ENCODE measurements at places on chromosomes 3 and 15.

GRCh38 chr3:129014148-129014547 is 13.0 kb downstream of the EFCC1 start:
- DNase-seq: no peak

DNA sequence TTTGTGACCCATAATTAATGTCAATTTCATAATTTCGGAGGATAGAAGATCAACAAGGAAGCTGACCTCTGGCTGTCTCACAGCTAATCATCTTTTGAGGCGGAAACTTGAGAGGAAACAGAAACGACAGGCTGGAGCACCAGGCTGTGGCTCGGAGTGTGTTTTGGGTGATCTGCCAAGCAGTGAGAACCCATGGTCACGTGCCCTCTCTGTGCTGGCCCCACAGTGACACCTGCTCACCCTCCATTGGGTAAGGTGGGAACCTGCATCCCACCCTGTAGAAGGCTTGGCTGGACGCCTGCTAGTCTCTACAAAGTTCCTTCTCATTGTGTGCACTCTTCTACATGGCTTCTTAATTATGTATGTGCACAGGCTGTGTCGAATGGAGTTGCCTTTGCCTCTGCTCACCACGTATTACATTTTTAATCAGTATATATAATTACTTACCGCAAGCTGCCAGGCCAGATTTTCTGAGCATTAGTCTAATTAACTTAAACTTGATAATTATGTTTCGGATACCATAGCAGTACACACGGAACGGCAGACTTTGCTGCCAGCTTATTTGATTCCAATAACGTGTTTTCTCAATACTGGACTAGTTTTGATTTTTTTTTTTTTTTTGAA is 719.4 kb upstream of the CFAP20DC start:
- DNase-seq: no peak

DNA sequence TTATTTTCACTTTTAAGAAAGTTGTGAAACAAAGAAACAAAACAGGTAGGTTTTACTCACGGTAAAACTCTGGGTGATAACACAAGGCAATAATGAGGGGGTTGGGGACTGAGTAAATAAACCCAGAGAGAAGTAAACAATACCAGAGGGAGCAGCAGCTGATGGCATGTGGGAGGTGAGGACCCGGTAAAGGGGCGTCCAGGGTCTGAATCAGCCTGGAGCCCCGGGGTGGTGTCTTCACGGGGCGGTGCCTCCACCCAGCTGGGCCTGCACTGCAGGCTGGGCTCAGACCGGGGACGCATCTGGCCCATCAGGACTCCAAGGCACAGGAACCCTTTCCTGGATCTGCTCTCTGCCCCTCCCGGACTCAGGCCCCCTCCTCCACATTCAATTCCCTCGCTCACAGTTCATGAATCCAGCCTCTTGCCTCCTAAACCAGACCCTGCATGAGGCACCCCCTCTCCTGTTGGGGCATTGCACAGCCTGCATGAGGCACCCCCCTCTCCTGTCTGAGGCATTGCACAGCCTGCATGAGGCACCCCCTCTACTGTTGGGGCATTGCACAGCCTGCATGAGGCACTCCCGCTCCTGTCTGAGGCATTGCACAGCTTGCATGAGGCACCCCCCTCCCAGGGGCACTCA is 73.9 kb upstream of the MFGE8 start:
- DNase-seq: no peak

DNA sequence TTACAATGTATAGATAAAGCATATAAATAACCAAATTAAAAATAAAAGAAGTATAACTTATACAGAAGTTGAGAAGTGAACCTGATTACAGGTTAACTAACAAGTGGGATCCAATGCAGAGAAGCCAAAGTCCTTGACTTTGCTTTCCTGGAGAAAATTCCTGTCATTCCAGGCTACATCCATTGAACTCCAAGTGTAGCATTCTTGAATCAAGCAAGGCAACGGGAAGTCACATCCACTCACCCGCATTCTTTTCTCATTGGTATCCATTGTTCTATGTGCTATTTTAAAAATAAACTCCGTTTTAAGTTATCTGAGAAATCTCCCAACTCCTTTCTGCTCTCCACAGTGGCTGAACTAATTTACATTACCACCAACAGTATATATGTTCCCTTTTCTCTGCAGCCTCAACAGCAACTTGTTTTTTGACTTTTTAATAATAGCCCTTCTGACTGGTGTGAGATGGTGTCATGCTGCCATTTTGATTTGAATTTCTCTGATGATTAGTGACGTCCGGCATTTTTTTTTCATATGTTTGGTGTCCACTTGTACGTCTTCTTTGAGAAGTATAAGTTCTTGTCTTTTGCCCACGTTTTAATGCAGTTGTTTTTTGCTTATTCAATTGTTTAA is 534.3 kb downstream of the ROBO1 start:
- DNase-seq: no peak

GRCh38 chr3:44114142-44114541 is 127.5 kb upstream of the TOPAZ1 start:
- no peak for DNase-seq

DNA sequence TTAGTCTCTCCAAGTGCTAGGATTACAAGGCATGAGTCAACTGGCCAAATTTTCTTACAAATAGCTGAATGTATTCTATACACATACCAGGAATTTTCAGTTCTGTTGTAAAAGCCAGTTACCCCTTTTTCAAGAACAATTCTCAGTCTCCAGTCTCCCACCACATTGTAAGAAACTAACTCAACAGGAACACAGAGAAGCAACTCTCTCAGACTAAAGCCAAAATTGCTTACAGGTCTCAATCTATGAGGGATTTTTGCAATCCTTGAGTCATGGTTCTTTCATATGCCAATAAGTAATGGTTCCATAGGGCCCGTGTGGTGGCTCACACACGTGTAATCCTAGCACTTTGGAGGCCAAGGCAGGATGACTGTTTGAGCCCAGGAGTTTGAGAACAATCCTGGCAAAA is 8.5 kb downstream of the IP6K2 start:
- no peak for DNase-seq

DNA sequence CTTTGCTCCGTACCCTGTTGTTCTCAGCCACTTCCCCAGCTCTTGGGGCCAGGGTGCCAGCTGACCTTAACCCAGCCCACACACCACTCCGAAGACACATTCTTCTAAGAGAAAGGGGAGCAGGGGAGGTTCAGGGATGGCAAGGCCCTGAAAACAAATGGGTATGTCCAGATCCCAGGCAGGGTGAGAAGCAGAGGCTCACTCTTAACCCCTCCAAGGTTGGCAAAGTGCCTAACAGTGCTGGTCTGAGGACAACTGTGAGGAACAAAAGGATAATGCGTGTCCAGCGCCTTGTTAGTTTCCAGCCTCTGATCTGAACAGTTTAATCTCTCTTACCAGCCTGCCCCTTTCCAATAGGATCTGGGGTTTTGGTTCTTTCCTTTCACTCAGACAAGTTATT is 1.5 kb downstream of the TMEM44 start:
- no peak for DNase-seq

DNA sequence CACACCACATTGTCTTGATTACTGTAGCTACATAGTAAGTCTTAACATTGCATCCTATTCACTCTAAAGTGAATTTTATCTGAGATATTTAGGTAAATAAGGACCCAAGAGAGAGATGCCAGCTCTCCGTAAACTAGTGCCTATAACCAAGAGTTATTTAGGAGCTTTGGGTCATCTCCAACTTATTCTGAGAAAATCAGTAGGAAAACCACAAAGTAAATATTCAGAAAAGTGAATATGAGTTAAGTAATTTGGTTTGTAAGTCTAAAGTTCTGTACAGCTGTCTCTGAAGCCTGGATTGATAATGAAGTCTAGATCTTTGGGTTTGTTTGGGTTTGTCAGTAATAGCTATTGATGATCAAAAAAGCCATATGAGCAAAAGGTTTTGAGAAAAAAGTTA is 120.0 kb downstream of the FNDC3B start:
- no peak for DNase-seq

DNA sequence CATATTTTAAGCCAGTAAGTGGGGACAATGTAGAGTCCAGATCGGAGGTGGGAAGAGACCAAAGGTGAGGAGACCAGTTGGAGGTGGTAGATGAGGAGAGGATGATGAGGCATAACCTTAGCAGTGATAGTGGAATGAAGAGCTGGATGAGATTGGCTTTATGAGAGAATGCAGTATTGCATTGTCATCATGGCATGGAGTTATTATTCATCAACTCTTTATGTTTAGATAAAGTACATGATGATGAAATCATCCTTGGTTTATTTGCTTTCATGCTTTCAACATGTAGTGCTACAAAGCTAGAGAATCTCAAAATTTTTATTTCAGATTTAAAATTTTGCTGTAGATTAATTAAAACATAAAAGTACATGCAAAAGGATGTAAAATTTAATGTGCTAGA is 64.0 kb downstream of the PPM1L start:
- no peak for DNase-seq

- DNase-seq: no peak
These were observed 54.1 kb downstream of the PLXNA1 start for GRCh38 chr3:127037021-127037400.

DNA sequence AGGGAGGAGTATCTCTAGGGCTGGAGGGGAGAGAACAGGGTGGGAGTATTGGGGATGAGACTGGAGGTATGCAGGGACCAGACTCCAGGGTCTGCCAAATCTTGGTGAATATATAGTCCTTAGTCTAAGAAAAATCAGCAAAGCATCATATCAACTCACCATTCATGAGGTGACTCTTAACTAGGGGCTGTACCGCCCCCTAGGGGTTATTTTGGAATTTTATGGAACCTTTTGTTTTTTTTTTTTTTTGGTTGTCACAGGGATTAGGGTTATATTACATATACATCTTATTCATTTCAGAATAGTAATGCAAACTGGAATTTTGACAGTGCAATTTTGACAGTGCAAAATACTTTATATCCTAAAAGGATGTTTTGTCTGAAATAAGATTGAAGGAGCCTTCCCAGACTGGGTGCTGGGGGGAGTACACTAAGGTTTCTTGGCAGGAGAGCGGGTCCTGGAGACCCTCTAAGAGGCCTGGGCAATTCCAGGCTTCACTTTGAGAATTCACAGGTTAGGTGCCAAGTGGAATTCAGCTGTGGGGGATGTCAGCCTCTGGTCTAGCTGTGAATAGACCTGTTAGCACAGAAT is 7.5 kb downstream of the CMTM7 start:
- DNase-seq: peak; percentile 68

DNA sequence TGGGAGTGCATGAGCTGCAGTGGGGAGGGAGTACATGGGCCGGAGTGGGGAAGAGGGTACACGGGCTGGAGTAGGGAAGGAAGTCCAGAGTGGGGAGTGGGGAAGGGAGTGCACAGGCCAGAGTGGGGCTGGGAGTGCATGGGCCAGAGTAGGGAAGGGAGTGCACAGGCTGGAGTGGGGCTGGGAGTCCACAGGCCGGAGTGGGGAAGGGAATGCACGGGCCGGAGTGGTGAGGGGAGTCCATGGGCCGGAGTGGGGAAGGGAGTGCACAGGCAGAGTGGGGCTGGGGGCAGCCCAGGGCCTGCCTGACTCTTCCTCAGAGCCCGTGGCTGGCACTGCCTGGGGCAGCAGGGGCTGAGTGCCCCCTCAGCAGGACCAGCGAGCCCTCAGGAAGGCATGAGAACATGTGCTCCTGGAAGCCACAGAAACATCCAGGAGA is 40.7 kb downstream of the KLF15 start:
- no peak for DNase-seq

- no peak for DNase-seq
These were observed 53.9 kb downstream of the CRTC3 start for GRCh38 chr15:90583471-90584252.

DNA sequence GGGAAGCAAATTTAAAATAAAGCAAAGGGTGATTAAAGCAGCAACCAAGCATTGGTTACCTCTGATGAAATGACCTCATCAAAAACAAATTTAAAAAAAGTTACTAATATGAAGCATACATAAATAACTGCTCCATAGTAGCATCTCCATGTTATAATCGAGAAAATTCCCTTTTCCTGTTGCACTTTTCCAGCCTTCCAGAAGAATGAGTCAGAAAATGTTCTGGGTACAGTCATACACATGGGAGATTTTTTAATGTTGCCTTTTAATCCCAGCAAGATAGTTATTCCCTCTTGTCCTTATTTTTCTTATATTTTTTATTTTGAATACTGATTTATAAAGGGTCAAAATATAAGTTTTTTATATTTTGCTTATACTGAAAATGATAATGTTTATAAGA is 2.6 kb upstream of the TMCO5A start:
- peak; percentile 25 for DNase-seq

DNA sequence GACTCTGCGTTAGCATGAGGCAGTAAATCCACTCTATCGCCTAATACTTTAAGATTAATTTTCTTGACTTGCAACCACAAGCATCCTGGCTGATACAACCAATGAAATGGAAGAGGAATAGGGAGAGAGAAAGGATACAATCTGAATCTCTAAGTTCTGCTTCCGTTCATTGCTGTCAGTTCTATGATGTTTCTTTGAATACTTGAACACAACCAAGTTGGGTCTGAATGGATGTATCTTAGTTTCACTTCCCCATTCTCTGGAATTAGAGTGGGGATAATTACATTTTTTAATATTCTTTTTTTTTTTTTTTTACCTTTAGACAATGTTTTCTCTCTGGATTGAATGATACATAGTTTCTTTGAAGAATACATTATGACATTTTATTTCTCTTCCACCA is 22.9 kb downstream of the PDE8A start:
- DNase-seq: no peak

DNA sequence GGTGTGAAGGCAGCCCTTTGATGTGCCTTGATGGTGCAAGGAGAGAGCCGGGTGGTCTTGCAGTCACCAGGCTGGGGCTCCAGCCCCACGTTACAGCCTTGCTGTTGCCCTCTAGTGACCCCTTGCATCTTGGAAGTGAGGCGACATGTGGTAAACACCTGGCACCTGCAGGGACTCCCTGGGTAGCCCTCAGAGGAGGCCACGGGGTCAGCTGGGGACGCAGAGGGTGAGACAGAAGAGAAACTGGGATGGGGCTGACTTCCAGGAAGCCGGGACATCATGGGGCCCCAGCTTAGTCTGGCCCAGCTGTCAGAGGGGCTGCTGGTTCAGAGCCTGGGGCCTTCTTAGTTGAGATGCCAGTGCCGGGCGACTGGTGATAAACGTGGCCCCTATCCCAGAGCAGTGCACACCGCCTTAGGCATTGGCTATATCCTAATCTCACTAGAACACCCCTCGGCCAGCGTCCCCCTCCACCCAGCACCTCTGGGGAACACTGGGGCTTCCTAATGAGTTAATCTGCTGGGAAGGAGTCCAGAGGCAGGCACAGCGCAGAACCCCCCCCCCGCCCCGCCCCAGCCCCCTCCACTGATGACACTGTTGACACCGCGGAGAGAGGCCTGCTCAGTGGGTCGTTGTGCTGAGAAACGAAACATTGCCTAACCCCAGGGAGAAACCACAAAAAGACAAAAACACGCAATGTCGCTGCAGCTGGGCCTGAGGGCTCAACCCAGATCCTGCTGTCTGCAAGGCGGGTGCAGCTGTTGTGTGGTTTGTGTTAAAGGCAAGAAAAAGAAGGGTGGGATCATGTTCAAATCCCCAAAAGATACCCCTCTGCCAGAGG is 60.5 kb upstream of the KLF13 start:
- DNase-seq: no peak

Data from astrocyte of the spinal cord (primary cell).